ENCODE measurements at places on chromosomes 5 and 9.

GRCh38 chr5:76526950-76527583, 96.1 kb downstream of the F2RL2 start:
- no peak for DNase-seq

GRCh38 chr5:135966165-135966564, 11.4 kb upstream of the LECT2 start:
- no peak for DNase-seq

DNA sequence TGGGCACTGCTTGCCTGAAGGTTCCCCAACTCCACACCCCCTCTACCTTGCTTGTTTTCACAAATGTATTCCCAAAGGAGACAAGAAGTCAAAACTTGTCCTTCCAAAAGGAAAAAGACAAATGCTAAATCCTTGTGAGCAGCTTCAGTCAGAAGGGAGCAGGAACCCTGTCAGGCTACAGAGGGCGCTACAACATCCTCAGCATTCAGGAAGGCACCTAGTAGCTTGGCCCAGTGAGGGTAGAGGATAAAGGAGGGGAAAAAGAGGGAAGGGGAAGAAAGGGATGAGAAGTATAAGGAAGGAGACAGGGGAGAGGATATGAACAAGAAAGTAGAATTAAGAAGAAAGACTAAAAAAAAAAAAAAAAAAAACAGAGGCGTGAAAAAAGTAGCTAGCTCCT, 97.5 kb downstream of the MLLT3 start:
- no peak for DNase-seq

DNA sequence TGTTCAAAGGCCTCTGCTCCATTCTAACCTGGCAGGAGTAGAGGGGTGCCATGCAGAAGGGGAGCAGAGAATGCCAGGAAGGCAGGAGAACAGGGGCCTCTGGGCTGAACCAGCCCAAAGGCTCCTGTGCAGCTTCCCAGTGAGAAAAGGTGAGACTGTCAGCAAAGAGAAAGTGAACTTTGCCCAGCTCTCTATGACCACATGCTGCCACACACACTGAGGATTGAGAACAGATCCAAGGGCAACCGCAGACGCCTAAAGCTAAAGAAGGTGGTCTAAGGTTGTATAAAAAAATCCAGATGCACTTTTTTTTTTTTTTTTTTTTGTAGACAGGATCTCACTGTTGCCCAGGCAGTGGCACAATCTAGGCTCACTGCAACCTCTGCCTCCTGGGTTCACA, 51.4 kb downstream of the ALDH7A1 start:
- DNase-seq: no peak

DNA sequence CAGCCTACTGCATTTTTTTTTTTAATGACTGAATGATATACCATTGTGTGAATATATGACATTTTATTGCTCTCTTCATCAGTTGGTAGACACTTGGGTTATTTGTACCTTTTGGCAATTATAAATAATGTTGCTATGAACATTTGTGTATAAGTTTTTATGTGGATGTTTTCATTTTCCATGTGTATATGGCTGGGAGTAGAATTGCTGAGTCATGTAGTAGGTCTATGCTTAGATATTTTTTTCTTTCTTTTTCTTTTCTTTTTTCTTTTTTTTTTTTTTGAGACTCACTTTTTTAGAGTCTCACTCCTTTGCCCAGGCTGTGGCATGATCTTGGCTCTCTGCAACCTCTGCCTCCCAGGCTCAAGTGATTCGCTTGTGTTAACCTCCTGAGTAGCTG, 32.9 kb upstream of the FAM120AOS start:
- DNase-seq: no peak

- no peak for DNase-seq
These were observed 42.4 kb upstream of the TGFBR1 start for GRCh38 chr9:99062549-99062948.

- no peak for DNase-seq
These were observed 51.5 kb downstream of the PSD2 start for GRCh38 chr5:139847091-139847490.

DNA sequence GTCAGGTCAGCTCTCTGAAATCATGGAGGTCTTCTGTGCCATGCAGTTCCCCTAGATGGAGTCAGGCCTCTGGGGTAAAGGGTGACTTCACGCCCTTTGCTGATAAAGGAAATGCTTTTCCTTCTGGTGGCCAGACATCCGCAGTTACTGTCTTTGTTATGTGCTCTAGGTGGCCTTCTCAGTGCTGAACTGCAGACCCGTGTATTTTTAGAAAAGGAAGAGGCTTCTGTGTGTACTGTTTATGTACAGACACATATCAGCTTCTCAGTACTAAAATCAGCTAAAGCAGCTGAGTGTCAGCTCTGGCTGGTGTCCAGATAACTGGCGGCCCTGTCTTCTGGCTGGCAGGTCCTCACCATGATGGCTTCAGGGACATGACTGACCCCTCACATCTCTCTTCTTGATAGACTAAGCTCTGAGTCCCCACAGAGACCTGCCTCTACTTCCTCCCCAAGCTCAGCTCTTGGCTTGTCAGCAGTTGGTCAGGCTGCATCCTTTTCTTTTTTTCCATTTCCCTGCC, 75.3 kb downstream of the ARHGAP26 start:
- no peak for DNase-seq

DNA sequence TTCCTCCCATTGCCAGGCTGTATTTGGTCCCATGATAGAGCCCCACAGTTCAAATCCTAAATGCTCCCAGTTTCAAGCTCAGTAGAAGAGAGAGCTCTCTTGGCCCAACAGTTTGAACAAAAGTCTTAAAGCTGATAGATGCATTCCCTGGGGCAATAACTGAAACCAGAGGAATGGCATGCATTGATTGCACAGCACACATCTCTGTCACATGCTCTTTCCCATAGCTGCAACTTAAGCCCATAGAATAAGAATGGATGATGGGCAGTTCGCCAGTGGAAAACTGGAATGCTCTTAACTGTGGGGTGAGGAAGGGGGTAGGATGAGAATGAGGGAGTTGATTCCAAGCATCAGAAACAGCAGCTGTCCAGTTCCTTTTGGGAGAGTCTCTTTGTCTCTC, 1942.4 kb upstream of the WWC1 start:
- DNase-seq: peak; percentile 19

- DNase-seq: no peak
These were observed 35.8 kb downstream of the SEC61B start for GRCh38 chr9:99257723-99258389.

DNA sequence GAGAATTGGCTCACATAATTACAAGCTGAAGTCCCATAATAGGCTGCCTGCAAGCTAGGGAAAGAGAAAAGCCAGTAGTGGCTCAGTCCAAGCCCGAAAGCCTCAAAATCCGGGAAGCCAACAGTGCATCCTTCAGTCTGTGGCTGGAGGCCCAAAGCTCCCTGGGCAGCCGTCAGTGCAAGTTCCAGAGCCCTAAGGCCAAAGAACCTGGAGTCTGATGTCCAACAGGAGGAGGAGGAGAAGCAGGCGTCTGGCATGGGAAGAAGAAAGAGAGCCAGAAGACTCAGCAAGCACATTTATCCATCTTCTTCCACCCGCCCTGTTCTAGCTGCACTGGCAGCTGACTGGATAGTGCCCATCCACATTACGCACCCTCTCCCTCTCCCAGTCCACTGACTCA, 213.4 kb downstream of the GAS1 start:
- DNase-seq: no peak

DNA sequence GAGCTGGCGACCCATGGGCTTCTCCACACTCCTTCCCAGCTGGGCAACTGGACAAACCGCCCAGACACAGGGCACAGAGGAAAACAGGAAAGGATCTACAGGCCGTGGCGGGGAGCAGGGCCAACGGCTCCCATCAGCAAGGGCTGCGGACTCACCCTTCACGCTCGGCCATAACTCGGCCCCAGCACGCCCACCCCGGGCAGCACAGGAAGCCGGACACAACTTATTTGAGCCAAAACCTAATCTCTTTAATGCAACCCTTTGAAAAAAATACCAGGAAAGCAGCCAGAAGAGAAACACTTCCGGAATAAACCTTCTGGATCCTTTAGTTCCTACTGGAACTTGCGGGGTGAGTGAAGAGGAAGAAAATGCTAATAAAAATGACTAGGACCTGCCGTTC, 59.9 kb downstream of the VAV2 start:
- DNase-seq: no peak

DNA sequence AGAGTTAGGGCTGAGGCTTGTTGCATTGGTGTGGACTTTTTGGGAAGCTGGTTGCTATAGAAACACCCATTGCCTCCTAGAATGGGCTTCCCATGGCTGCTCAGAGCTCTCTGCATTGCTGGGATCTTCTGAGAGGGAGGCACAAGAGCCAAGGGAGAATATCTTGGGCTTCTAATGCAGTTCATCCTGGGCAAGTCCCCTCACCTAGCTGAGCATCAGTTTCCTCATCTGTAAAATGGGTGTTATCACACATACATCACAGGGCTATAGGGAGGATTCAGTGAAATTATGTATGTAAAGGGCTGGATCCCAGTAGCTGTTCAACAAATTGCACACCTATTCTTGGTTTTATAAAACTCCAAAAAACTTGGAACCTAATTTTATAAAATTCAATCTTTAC, 106.1 kb upstream of the ALDH1B1 start:
- no peak for DNase-seq

DNA sequence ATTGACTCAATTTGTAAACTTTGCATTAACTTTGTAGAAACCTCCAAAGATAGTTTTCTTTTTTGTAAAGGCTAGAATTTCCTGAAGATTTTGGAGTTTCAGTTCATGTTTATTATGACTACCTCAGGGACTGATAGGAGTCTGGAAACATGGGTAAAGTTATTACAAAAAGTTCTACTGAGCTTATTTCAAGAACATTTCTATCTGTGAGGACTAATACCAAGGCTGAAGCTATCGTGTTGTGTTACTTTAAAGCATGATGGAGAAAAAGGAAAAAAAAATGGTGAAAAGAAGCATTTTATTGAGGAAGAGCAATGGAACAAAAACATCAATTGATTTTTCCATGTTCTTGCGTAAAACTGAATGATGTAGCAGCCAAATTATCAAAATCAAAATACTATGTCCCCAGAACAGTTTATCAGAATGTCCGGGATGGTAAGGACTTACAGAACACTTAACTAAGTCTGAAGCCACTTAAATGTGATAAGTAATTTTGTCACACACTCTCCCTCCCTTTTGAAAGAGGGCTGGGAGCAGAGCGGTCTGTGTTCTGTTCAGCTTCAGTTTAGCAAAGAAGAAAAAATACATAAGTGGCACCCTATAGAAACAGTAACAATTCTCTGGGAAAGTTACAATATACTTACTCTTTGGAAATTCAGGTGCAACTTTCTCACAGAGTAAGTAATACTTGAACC, 25.1 kb upstream of the VCAN start:
- no peak for DNase-seq

- no peak for DNase-seq
These were observed 20.7 kb upstream of the ROPN1L start for GRCh38 chr5:10420932-10421331.

DNA sequence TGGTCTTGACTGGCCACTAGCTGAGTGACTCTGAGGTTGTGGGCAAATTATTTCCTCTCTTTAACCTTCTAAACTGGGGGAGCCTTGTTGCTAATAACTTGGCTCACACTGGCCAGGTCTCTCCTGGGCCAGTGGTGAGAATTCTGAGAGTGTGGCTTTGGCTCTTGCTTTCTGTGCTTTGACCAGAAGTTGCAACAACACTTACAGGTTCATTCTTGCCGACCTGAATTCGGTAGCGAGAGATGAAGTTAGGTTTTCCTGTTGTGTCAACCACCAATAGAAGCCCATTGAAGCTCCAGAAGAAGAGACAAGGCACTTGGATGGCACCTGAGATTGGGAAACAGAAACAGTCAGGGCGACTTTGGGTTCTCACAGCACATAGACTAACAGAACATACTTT, 19.8 kb downstream of the FAXDC2 start:
- DNase-seq: no peak

DNA sequence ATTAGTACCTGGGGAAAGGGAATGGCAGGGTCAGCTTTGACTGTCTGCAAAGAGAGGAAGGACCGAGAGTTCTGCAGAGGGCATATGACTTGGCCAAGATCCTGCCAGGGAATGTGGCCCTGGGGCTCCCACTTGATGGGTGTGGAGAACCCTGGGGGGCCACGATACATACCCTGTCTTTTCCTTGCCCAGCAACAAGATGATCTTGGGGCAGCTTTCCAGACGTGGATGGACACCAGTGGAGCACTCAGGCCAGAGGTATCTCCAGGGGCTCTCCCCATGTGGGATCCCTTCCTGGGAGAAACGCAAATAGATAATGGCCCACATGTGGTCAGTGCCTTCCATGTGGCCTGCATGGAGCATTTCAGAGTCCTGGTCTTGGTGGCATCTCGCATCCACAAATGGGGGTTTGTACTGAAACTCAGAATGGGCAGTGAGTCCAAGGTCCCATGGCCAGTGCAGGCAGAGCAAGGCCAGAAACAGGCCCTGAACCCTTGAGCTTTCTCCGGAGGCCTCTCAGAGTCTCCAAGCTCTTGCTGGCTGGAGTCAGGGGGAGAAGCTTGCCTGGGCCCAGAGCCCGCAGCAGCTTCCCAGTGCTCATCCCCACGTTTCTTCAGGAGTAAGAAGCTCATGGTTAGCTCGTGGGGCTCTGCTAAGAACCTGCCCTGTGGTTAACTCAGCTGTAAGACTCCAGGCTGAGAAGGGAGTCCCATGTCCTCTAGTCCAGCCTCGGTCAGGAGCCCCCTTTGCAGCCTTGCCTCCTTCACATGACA, 18.3 kb upstream of the ORM1 start:
- DNase-seq: no peak

DNA sequence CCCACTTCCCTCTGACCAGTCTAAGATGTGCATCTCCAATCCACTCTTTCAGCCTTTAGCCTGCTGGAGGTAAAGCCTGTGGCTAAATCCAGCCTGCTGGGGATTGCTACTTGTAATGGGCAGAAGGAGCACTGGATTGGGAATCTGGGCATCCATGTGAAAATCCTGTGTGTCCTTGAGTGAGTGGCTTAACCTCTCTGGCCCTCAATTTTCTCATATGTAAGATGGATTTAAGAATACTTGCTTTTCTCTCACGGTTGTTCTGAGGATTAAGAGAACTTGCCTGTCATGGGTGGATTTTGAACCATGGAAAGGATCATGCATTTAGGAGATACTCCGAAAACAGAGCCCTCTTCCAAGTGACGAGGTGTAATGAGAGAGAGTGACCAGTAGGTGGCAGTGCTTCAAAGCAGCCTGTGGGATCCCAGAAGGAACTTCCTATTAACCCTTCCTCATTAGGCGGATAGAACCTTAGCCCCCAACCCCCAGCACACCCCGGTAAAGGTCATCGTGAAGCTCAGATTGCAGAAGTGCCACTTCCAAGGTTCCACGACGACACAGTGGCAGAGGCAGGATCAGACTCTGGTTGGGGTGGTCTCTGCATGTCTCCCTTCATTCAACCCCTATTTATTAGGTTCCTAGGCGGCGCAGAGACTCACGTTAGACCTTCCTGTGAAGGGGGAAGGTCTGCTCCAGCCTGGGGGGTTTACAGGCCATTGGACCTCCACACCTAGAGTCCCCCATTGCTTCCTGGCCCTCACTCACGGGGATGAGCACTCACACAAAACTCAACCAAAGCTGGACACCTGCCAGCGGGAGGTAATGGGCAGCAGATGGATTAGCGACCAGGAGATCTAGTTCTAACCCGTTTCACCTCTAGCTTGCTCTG, 68.7 kb upstream of the ZNF618 start:
- DNase-seq: peak; percentile 6

DNA sequence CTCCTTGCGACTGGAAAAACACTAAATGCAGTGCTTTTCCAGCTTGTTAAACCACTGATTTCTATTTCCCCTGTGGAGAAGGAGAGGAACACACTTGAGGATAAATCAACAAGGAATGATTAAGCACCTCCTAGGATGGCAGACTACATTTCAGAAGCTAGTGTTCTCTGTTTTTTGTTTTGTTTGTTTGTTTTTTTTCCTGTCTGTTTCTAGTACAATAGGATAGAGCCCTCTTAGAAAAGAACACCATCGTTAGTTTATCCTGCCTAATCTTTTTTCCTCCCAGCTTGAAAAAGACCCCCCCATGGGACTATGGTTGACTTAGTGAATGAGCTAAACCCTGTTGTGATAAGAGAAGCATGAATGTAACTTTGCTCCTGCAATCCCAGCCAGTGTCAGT, 3.9 kb upstream of the TAL2 start:
- no peak for DNase-seq
